Gastrocnemius medialis (tissue), 4 donors: ENCODE measurements at places on chromosomes 16 and 17. TPM values are rescaled to one million over a fixed set of nuclear protein-coding genes. Genes with fewer than 3 reads are reported as not detected.

TBX6 gene
- total RNA-seq = 0.46 TPM

SLC16A6 gene
- total RNA-seq = 0.66 TPM

POLG2 gene
- total RNA-seq = 2.6 TPM

HS3ST6 gene
- not detected for total RNA-seq

- H3K36me3 ChIP-seq = no peaks in the 10 kb centered on the region
- H3K4me3 ChIP-seq = no peak overlapping the region
- H3K27me3 ChIP-seq = no peaks in the 10 kb centered on the region
- H3K4me1 ChIP-seq = no peaks in the 10 kb centered on the region
- no peak overlapping the region for H3K27ac ChIP-seq
Measured at GRCh38 chr16:56874800-56875199, 9.8 kb downstream of the SLC12A3 start.

DNA sequence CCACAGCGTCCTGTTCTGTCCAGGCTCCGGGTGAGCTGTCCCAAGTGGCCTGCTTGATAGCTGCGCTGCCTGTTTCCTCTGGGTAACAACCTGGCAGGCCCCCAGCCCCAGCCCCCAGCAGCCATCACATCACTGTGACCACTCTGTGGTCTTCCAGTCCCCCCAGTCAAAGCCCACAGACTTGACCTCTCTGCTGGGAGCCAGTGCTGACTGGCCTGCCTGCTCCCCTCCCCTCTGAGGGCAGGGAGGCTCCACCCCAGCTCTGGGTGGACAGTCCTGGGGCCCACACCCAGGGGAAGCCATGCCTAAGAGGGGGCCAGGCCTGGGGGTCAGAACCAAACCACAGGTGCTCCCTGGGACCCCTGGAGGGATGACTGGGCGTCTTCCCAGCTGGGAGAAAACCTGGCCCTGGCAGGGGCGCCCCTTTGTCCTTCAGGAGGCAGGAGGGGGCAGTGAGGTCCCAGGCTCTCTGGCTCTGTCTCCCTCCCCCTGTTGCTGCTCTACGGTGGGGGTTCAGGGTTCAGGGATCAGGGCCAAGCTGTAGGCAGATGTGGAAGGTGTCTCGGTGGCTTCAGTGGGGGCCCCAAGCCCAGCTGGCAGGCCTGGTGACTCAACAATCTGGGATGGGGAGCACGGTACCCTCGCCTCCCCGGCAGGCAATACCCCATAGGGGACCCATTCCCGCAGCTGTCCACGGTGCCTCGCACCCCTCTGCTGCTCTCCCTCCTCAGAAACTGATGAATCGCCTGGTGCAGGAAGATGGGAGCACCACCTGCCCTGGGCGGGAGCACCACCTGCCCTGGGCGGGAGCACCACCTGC is 1.8 kb upstream of the SLC16A3 start:
- no peak for DNase-seq
- no peaks in the 10 kb centered on the region for H3K27me3 ChIP-seq
- H3K36me3 ChIP-seq = no peaks in the 10 kb centered on the region
- H3K4me1 ChIP-seq = peaks cover 48% of the 10 kb centered on the region

- no peaks in the 10 kb centered on the region for H3K4me1 ChIP-seq
- no peaks in the 10 kb centered on the region for H3K36me3 ChIP-seq
- H3K27me3 ChIP-seq = peaks cover 4% of the 10 kb centered on the region
- no peak overlapping the region for H3K27ac ChIP-seq
- H3K4me3 ChIP-seq = no peak overlapping the region
Measured at GRCh38 chr16:22844416-22844815, 30.5 kb downstream of the HS3ST2 start.

DNA sequence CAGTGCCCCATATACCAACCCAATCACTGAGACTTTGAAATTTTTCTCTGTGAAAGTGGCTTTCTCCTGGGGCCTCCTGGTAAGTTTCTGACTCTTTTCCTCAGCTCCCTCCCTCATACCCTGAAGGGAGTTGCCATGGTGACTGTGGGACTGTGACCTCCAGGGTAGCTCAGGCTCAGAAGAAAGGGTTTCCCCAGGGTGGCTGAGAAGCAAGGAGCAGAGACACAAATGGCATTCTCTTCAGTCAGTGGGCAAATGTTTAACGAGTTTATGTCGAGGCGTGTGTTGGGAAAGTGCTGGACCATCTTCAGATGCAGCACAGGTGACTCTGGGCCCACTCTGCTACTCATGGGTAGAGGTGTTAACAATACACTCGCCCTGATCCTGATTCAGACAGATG is 46.8 kb downstream of the MRPS23 start:
- H3K27ac ChIP-seq = no peak overlapping the region
- H3K27me3 ChIP-seq = no peaks in the 10 kb centered on the region
- H3K4me1 ChIP-seq = peaks cover 3% of the 10 kb centered on the region
- DNase-seq = no peak

DNA sequence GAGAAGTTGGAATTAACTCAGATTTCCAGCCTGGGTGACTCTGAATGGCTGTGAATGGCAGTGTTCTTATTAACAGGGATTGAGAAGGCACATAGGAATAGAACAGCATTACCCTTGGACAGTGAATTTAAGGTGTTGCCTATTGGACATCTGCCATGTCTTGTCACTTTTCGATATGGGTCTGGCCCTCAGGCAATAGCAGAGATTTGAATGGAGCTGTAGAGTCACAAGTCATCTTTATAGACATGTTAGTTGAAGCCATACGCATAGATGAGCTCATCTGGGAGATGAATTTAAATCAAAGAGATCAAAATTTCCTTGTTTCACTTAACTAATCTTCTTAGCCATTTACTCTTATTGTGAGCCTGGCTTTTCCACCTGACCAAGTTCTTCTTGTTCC is 14.9 kb upstream of the DHRS11 start:
- no peaks in the 10 kb centered on the region for H3K4me1 ChIP-seq
- no peak overlapping the region for H3K27ac ChIP-seq
- no peak for DNase-seq
- no peak overlapping the region for H3K4me3 ChIP-seq

GRCh38 chr17:47099451-47099986 is 89.6 kb downstream of the CDC27 start:
- H3K36me3 ChIP-seq = no peaks in the 10 kb centered on the region
- H3K27me3 ChIP-seq = no peaks in the 10 kb centered on the region
- H3K4me3 ChIP-seq = peak overlapping the region; percentile 93
- no peak for DNase-seq
- H3K27ac ChIP-seq = peak overlapping the region; percentile 79

GRCh38 chr16:70795296-70795912 is 5.6 kb downstream of the VAC14 start:
- H3K4me3 ChIP-seq = no peak overlapping the region
- H3K27me3 ChIP-seq = no peaks in the 10 kb centered on the region
- no peak overlapping the region for H3K27ac ChIP-seq
- peaks cover 12% of the 10 kb centered on the region for H3K4me1 ChIP-seq
- DNase-seq = no peak

GRCh38 chr16:28261942-28262341 is 30.4 kb upstream of the SBK1 start:
- H3K4me3 ChIP-seq = peak overlapping the region; percentile 19
- H3K27me3 ChIP-seq = no peaks in the 10 kb centered on the region
- no peaks in the 10 kb centered on the region for H3K36me3 ChIP-seq
- peak; percentile 97 for DNase-seq
- H3K27ac ChIP-seq = peak overlapping the region; percentile 98

- no peaks in the 10 kb centered on the region for H3K36me3 ChIP-seq
- H3K27ac ChIP-seq = no peak overlapping the region
- no peaks in the 10 kb centered on the region for H3K4me1 ChIP-seq
- DNase-seq = no peak
- no peaks in the 10 kb centered on the region for H3K27me3 ChIP-seq
Measured at GRCh38 chr17:54933921-54934320, 33.3 kb downstream of the TOM1L1 start.

DNA sequence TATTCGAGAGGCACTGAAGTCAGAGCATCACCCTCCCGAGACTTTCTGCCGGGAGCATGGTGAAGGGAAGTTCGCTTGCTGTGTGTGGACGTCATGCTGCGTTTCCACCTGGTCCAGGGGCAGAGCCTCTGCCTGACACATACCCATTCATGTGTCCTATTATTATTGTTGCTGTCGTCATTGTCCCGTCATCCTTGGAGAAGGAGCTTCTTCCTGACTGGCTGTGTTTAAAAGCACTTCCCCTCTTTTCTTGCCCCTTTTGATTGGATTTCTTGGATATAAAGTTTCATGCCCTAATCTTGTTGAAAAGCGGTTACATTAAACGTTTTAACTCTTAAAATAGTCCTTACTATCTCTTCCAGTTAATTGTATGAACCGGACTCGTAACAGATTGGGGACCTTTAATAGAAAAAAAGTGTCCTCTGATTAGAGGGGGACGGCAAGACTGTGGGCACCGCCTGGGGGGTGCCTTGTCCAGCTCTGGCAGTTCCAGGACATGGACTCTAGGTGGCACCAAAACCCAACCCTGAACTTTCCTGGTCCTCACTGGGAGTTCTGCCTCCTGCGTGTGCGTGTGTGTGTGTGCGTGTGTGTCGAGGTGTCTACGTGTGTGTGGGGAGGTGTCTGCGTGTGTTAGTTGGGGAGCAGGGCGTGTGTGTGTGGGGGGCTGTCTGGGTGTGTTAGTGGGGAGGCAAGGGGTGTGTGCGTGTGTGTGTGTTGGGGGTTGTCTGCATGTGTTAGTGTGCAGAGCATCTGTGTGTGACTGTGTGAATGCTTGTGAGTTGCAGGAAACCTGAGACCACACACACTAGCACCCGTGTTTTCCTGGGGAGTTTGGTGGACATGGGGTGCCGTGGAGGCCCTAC is 133.3 kb upstream of the CIBAR2 start:
- no peak overlapping the region for H3K27ac ChIP-seq
- H3K4me3 ChIP-seq = no peak overlapping the region
- DNase-seq = peak; percentile 46
- peaks cover 8% of the 10 kb centered on the region for H3K4me1 ChIP-seq

- H3K27ac ChIP-seq = peak overlapping the region; percentile 93
- peaks cover 13% of the 10 kb centered on the region for H3K4me1 ChIP-seq
- peaks cover under 1% of the 10 kb centered on the region for H3K36me3 ChIP-seq
- DNase-seq = no peak
Measured at GRCh38 chr17:48037838-48038323, 284 bp upstream of the COPZ2 start.

DNA sequence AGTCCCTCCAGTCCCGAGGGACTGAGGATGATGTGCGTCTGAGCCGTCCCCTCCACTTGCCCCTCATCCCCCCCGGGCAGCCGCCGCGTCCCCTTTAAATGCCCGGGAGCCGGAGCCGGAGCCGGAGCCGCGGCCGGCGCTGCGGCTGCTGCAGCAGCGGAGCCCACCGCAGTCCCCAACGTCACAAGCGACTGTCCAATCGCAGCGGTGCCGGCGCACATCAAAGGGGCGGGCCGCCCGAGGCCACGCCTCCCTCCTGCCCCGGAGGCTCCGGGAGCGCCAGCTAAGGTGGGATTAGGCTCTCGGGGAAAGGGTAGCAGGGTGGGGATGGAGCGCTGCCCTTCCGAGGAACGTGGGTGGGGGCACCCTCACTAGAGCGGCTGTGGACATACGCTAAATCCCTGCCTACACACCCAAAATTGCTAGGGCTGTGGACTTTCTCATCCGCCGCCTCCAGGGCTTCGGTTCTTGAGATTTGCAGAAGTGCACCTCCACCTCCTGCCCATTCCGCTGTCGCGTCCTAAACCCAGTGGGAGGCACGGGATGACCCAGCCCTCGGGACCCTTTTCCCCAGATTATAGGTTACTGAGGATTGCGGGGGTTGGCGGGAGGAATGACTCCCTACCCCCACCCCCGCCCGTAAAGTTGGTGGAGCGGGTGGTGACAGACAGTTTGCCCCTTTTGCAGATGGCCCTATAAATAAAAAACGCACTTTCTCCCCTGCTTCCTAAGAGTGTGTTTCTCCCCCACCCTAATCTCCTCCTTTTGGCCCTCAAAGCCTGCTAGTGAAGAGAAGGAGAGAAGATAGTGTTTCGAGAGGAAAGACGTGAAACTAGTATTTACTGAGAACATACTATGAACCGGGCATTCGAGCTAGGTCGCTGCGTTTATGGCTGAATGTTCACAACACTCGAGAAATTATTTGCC is at the start of gene PHOSPHO1:
Gene PHOSPHO1 (minus strand): TSS at position 152 of the 927 bp plus-strand sequence. CDS start 4,096 bp downstream, outside the sequence.
- H3K27ac ChIP-seq = peak within 1 kb of the TSS; percentile 33
- H3K4me1 ChIP-seq = no peaks in the 10 kb centered on the region
- H3K27me3 ChIP-seq = no peaks in the 10 kb centered on the region
- H3K4me3 ChIP-seq = peak within 1 kb of the TSS; percentile 74
- peak; percentile 73 for DNase-seq
- no peaks in the 10 kb centered on the region for H3K36me3 ChIP-seq

DNA sequence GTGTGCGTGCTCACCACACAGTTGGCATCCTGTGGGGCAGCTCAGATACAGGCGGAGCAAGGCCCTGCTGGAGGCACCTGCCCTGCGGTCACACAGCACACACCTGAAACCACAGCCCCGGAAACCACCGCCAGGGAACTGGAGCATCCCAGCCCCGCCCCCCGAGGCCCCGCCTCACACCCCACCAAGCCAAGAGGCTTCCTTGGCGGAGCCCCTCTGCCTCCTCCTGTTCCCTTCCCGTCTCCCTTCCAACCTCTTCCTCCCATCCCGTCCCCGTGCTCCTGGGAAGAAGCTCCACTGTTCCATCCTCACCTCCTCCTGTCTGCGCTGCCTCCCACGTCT is 205.5 kb downstream of the NTN1 start:
- no peaks in the 10 kb centered on the region for H3K27me3 ChIP-seq
- DNase-seq = no peak
- no peaks in the 10 kb centered on the region for H3K36me3 ChIP-seq
- H3K27ac ChIP-seq = no peak overlapping the region
- no peak overlapping the region for H3K4me3 ChIP-seq

DNA sequence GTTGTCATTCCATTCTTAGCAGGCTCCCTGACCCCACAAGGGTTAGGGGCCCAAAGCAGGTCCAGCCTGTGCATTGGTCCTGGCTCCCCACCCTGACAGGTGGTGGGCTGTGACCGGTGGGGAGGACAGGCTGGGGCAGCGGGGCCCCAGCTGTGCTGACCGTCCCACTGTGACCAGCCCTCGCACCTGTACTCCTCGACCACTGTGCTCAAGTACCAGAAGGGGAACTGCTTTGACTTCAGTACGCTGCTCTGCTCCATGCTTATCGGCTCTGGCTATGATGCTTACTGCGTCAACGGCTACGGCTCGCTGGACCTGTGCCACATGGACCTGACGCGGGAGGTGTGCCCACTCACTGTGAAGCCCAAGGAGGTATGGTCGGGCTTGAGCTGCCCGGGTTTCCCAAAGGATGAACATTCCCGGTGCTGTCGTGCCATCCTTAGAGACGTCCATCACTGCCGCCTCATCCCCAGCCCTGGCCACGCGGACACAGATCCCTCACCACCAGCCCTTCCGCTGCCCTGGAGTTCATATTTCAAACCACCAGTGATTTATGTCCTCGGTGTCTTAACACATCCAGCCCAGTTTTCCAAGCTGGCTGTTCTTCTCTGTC is 7.3 kb downstream of the DRC7 start:
- H3K27me3 ChIP-seq = no peaks in the 10 kb centered on the region
- H3K36me3 ChIP-seq = no peaks in the 10 kb centered on the region
- H3K27ac ChIP-seq = no peak overlapping the region
- DNase-seq = no peak
- no peaks in the 10 kb centered on the region for H3K4me1 ChIP-seq

DNA sequence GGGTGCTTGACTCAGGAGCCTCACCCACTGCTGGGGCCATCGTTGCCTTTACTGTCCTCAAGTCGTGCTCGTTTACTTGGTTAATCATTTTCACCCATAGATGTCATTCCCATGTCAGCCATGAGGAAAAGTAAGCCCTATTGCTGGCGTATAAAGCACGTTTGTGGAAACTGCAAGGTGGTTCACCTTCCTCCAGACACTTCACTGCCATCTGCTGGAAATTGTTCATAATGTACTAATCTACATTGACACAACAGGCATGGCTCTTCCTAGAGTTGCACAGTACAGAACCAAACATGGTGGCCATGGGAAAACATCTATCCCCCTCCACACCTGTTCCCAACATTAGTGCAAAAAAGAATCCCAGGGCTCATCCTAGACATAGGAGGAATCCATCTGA is 116.6 kb downstream of the ZNF18 start:
- no peak for DNase-seq
- H3K27me3 ChIP-seq = no peaks in the 10 kb centered on the region
- H3K27ac ChIP-seq = no peak overlapping the region
- H3K4me3 ChIP-seq = no peak overlapping the region
